ENCODE measurements at places on chromosomes 7 and 10.

GRCh38 chr7:144777005-144777839 lies 58.6 kb downstream of the TPK1 start:
- DNase-seq = no peak

GRCh38 chr7:137563981-137564380 lies 220.4 kb upstream of the PTN start:
- DNase-seq = no peak

DNA sequence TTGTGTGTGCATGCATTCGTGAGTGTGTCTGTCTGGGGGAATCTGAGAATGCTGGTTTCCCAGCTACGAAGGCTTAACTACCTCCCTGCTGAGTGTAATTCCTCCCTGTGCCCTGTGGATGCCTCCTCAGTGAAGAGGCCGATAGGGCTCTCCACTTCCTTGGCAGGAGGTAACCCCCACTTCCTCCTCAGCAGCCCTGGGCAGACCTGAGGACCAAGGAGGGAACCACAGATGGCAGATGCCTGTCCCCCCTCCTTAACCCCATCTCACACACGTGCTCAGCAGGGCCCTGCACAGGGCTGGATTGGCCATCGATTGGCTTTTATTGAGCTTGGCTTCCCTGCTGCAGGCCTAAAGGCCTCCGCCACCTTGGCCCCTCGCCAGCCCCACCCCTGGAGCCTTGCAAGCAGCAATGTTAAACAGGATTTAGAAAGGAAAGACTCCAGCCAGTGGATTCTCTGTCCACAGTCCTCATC lies 45.6 kb upstream of the LRRC4 start:
- DNase-seq = no peak

- DNase-seq = peak; percentile 27
Observed at GRCh38 chr10:91798649-91799611, 704 bp downstream of the TNKS2 start.

GRCh38 chr10:63103971-63104409 lies 29.1 kb upstream of the NRBF2 start:
- no peak for DNase-seq

GRCh38 chr10:21334891-21335696 lies 190.4 kb downstream of the SKIDA1 start:
- peak; percentile 88 for DNase-seq

GRCh38 chr7:130362251-130362816 lies 17.7 kb downstream of the CPA5 start:
- no peak for DNase-seq

GRCh38 chr7:101918426-101918825 lies 101.0 kb downstream of the CUX1 start:
- DNase-seq = no peak

DNA sequence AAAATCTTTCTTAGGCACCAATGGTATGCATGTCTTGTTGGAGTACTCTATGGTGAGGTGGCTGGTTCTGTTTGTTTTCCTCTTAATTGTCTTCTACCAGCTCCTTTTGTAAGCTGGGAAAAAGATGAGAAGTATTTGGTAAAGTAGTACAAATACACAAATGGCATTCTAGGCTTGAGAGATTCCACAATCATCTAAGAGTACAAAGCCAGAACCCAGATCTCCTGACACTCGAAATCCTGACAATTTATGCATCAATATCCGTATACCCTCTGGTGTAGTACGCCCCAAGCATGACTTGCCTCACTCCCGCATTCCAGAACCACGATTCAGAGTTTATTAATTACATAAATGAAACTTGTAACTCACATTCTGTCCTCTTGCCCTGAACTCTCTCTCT lies 43.5 kb downstream of the CDCA7L start:
- DNase-seq = no peak

- peak; percentile 24 for DNase-seq
Observed at GRCh38 chr7:12458520-12459131, 55.0 kb upstream of the VWDE start.

- DNase-seq = no peak
Observed at GRCh38 chr10:66924674-66925345, 1.0 kb upstream of the LRRTM3 start.

DNA sequence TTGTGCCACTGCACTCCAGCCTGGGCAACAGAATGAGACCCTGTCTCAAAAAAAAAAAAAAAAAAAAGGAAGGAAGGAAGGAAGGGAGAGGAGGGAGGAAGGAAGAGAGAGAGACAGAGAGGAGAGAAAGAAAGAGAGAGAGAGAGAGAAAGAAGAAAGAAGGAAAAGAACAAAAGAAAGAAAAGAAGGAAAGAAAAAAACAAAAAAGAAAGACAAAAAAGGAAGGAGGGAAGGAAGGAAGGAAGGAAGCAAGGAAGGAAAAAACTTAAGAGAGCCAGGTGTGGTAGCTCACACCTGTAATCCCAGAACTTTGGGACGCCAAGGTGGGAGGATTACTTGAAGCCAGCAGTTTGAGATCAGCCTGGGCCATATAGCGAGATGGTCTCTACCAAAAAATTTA lies 731 bp upstream of the SPACDR start:
- no peak for DNase-seq

GRCh38 chr7:149196151-149196704 lies 882 bp downstream of the ZNF282 start:
- DNase-seq = no peak

DNA sequence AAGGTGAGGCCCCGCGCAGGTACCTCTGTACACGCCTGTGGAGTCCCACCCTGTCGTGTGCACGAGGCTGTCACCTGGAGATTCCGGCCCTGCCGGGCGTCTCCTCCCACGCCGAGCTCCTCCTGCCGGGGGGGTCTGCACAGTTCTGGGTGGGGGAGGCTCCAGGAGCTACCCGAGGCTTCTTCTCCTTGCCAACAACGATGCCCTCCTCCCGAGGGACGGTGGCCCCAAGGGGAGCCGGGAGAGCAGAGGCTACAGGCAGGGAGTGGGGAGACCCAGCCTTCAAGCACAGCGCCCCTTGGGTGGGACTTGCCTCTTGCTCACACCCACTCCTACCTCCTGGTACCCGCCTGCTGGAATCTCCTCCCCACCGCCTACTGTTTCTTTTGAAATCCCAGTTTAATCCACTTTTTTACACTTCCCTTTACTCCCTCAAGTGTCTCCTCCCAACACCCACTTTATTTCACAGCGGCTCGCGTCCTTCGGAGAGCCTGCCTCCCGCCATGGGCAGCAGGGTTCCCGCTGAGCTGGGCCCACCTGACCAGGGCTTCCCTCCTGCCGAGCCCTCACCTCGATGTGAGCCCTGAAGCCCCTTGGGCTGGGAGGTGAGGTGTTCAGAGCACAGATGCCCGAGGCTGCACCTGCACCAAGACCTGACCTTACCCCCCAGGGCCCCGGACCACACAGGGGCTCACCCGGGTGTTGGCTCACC lies 338.1 kb downstream of the DNAJB6 start:
- no peak for DNase-seq

DNA sequence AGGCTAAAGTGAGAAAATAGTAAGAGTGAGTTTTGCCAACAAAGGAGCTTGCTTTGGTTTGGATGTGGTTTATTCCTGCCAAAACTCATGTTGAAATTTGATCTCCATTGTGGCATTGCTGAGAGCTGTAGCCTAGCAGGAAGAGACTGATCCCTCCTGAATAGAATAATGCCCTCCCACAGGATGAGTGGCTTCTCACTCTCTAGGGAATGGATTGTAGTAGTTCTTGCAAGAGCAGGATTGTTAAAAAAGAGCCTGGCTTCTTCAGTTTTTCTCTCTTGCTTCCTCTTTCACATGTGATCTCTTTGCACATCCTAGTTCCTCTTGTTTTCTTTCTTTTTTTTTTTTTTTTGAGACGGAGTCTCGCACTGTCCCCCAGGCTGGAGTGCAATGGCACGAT lies 34.4 kb downstream of the ASAH2 start:
- peak; percentile 79 for DNase-seq

GRCh38 chr10:71221586-71222202 lies 9.3 kb downstream of the UNC5B start:
- no peak for DNase-seq

- no peak for DNase-seq
Observed at GRCh38 chr10:87750817-87751216, 67.2 kb downstream of the ATAD1 start.

DNA sequence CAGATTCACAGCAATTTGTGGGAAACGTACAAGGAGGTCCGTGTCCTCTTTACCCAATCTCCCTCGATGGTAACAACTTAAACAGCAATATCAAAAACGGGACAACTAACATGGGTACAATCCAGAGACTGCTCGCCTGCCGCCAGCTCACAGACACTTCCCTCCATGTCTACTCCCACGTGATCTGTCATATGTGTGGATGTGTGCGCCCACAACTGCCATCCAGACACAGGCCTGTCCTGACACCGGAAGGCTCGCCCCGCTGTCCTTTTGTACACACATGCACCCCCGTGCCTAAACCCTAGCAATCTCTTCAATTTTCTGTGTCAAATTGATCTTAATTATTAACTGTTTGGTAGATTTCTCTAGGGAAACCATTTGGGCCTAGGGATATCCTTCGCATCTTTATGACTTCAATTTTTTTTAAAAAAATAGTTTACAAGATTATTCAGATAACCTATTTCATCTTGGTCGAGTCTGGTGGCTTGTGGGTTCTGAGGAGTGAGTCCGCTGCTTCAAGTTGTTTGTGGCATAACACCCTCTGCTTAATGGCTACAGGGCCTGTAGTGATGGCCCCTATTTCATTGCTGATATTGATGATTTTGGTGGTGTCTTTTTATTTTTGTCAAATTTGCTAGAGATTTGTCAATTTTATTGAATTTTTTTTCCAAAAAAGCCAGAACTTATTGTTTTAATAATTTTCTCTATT lies 260.6 kb downstream of the MAD1L1 start:
- DNase-seq = no peak

GRCh38 chr7:3371601-3372000 lies 70.5 kb downstream of the SDK1 start:
- DNase-seq = no peak

DNA sequence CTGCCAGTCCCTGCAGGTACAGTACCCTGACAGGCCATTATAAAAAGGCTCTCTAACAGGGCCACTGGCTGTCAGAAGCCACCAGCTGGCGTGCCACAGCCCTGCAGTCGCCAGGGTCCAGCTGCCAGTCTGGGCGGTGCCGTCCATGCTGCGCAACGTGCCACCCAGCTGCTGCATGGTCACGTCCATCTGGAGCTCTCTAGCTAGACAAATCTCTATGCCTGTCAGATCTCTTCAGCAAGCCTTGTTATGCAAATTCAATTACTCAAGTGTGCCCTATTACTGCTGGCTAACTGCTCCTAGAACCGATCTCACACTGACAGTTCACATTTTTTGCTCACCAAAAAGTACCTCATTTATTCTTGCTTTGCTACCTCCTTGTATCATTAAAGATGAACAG lies 75.9 kb downstream of the HIBADH start:
- DNase-seq = no peak

Measured in stromal cell of bone marrow (primary cell).